ENCODE measurements at places on chromosomes 11 and 22. TPM values are rescaled to one million over a fixed set of nuclear protein-coding genes. Genes with fewer than 3 reads are reported as not detected.

DNA sequence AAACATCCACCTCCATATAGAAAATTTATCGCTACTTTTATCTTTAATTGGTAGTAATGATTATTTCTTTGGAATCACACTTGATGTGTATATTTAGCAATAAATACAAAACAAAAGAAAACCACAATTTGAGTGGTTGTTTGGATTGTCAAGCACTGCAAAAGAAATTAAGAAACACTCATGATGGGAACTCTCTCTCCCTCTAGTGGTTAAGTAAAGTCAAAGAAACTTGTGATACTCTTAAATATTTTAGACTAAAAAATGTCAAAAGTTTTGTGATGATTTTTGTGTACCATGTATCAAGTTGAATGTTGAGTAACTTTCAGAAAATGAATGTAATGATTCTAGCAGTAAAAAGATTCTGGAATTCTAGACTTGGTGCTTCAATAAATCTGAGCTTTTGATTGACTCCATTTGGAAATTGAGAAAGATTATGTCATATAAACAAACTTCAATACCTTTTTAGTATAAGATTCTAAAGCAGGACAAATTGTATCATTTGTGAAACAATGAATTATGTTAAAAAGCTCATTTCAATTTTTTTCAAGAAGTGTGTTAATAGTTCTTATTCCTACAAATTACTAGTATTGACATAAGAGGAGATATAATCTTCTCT, 20.8 kb downstream of the MUC15 start:
- no peak for ATAC-seq

GRCh38 chr11:98107736-98108135, 913.0 kb upstream of the CNTN5 start:
- no peak for ATAC-seq

GRCh38 chr22:45263463-45264269, 21.1 kb upstream of the UPK3A start:
- ATAC-seq: no peak

Gene C22orf31
- not detected for total RNA-seq

DNA sequence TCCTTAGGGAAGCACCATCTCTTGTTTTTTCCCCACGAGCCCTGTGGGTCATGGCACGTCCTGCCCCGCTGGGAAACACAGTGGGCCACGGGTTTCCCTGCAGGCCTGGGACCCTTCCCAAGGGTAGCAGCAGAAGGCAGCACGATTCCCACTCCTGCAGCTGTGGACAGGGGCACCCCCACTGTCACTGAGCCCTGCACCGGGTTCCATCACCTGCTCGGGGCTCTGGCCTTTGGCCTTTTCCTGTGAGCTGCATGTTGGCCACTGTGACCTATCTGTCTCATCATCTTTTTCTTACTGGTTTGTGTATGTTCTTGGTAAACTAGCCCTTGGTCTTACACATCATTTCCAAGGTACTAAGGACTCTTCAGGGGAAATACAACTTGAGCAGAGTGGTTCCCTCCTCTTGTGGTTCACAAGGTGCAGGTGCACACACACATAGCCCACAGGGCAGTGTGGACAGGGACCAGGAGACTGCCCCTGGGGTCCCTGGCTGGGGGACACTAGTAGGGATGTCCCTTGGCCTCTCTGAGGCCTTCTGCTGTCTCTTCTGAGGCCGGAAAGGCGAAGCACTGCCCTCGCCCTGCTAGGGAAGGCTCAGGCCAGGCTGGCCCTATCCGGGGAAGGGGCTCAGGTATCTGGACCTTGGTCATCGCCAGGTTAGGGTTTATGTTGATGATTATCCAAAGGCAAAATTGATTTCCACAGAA, 19.0 kb upstream of the TXNRD2 start:
- no peak for ATAC-seq

- no peak for ATAC-seq
These were observed 191.6 kb downstream of the IGLL1 start for GRCh38 chr22:23388517-23388890.

Gene SLC22A6
- not detected for total RNA-seq

Gene RELT
- total RNA-seq: 31.2 TPM

DNA sequence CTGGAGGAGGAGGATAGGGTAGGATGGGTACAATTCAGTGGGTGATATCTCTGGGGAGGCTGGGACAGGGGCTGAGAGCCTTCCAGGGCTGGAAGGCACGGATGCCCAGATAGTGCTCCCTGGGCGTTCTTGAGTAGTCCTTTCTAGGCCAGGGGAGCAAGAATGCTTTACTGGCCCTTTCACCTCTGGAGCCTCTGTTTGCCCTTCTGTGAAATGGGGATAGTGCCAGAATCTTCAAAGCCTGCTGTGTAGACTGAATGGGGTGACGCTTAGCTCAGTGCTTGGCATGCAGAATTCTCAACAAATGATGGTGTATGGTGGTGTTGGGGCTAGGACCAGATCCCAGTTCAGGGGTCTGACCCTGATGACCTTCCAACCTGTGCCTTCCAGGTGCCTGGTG, 7.7 kb downstream of the MTFP1 start:
- no peak for ATAC-seq

Gene MRPL49
- 61.7 TPM for total RNA-seq

DNA sequence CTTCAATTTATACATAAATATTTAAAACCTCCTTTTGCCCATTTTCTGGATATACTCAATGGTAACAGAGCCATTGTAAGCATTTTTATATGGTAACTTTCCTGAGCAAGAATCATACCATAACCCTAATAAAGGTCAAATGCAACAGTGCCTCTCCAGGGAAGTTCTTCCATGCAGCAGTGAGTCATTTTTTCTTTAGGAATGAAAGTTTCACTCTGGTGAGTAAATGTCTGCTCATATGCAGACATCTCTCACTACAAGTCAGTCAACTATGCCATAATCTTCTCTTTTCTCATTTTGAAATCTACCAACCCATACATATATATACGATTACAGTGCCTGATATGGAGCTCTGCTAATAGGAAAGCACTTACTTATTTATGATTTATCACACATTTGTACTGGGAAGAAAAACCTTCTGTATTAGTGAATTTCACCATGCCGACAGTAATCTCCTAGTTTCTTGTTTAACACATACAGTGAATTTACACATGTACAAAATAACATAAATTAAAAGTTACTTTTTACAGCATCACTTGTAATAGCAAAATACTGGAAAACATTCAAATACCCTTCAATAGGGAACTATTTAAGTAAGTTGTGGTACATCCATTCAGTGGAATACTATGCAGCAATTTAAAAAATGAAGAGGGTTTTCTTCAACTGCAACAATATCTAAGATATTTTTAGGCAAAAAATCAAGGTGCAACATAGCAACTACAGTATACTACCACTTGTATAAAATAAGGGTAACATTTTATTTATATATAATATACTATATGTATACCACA, 16.0 kb downstream of the STK33 start:
- ATAC-seq: no peak

- ATAC-seq: no peak
These were observed 166.2 kb downstream of the PGR start for GRCh38 chr11:100963375-100963774.

Gene MMP7
- not detected for total RNA-seq

GRCh38 chr22:26109686-26110315, 59.5 kb upstream of the SEZ6L start:
- ATAC-seq: no peak

Gene TRIM66
- 15.2 TPM for total RNA-seq

Gene APOA4
- not detected for total RNA-seq

- no peak for ATAC-seq
These were observed at the start of gene MS4A10 for GRCh38 chr11:60785136-60785535. MS4A10 (plus strand) TSS chr11:60785333; CDS start chr11:60790336, 5,003 bp downstream.

Gene OR52H1
- not detected for total RNA-seq

DNA sequence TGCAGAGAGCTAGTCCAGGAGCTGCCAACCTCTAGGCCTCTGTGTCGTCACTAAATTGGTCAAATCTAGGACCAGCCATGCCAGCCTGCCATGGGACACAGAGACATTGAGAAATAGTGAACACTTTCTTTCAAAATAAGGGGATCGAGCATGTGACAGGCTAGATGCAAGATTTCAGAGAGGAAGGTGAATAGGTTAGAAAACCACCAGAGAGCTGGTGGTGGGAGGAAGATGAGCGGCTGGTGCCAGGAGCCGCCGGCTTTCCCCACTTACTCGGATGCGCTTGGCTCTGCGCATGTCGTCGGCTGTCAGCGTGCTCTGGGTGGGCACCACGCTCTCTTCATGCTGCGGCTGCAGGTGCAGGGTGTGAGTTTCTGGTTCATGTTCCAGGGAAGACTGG, 35.4 kb upstream of the NFRKB start:
- no peak for ATAC-seq

- no peak for ATAC-seq
These were observed 13.6 kb downstream of the KCTD17 start for GRCh38 chr22:37065180-37065579.

- ATAC-seq: no peak
These were observed 166.5 kb downstream of the UVRAG start for GRCh38 chr11:75981546-75981945.

- no peak for ATAC-seq
These were observed 71.5 kb upstream of the SORL1-AS1 start for GRCh38 chr11:121524233-121524631.

DNA sequence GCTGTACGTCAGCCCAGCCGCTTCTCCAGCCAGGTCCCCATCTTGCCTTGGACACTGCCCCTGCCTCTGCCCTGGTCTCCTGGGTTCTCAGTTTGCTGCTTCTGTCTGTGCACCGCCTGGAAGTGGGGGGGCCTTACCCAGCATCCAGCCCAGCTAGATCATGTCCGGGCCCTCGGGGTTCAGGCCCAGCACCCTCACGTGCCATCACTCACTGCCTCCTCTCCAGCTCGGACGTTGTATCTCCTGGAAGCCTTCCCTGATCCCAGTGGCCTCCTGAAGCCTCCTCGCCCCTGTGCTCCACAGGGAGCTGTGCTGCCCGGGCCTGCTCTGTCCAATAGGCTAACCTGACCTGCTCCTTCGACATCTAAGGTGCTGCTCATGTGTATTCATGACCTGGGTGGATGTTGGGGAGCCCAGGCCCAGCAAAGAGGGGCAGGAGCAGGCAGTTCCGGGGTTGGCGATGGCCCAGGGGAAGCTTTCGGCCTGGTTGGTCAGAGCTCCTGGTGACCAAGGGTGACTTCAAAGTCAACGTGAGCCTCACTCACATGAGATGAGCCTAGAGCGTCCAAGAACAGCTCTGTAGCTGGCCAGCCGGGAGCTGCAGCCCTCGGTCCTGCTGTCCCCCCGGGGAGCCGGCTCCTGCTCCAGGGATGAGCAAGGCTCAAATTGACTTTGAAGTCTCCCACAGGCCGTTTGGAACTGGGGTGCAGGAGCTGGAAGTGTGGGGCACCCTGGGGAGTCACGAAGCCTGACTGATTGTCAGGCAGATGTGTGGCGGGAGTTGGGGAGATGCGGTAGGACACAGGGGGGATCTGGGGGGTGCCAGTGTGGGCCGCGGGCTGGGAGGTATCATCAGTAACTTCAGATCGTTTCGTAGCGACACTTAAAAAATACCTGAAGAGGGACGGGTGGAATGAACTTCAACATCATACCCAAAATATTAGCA, 5.2 kb upstream of the ASCL2 start:
- no peak for ATAC-seq

Gene PLEKHA7
- total RNA-seq: 35.2 TPM

DNA sequence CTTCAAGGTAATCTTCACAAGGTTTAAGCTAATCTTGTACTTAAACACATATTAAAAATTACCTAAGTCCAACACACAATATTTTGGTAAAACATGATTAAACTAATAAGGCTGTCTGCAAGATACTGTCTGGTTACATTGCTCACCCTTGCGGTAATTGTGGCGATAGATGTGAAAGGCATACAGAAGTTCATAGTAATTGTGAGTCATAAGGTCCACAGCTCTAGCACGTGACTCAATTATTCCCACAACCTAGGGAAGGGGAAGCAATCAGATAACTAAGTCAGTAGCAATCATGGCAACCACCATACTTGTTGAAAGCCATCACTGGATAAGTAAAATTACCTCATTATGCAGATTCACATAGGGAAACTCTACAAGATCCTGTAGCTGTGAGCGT, 30.5 kb upstream of the FNBP4 start:
- peak; percentile 99 for ATAC-seq

DNA sequence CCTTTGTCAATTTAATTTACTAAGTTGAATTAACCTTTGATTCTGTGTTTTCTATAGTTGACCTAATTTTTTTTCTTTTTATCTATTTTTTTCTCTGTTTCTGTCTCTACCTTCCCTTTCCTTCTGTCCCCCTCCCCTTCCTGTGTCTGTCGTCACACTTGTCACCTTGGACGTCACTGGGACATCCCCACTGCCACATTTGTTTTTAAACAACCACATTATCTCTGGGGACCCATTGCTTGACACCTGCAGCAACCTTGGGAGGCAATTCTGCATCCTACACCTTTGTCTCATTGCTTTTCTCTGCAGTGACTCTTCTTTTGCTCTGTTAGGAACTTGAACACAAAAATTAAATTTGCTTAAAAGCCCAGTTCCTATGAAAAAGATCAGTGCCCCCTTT, 51.8 kb upstream of the TTC12 start:
- ATAC-seq: no peak

GRCh38 chr22:39094717-39095389, 2.2 kb upstream of the APOBEC3H start:
- ATAC-seq: no peak

DNA sequence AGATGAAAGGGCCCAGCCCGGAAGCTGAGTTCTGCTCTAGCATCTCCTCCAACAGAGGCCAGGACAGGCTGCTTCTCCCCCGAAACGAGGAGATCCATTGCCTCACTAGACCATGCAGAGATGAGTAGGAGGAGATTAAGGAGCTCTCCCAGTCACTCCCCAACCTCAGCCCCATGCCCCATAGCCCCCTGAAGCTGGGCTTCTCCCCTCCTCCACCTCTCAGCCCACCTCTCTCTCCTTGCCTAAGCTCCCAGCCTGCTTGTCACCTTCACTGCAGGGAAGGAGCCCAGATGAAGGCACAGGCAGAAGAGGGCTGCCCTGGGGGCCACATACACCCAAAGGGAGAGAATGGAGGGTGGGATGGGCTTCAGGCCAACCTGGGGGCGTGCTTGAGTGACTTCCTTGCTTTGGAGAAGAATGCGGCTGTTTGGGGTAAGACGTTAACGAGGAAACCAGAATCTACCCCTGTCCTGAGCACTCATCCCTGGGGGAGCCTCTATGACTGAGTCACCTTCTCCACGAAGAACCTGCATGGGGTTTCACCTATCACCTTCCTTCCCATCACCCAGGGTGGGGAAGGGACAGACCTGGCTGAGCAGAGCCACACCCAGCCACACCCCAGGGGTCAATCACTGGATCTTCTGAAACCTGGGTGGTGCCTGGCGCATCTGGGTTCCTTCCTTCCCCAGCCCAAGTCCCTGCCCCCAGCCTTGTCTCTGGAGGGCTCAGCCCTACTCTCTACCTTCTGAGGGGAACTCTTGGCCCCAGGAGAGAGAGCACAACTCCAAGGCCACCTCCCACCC, 11.6 kb upstream of the GNAZ start:
- no peak for ATAC-seq

GRCh38 chr11:83549984-83550667, 264.0 kb upstream of the CCDC90B start:
- ATAC-seq: no peak

GRCh38 chr11:45468267-45468856, 182.2 kb upstream of the SYT13 start:
- ATAC-seq: no peak
